Activated CD8-positive, alpha-beta memory T cell treated with anti-CD3 and anti-CD28 coated beads, Interleukin-2, amount 10 ng/mL, durations not matched to agents 7 days and 5 days (primary cell): ENCODE measurements at places on chromosomes 7 and 10. TPM values are rescaled to one million over a fixed set of nuclear protein-coding genes. Genes with fewer than 3 reads are reported as not detected.

DNA sequence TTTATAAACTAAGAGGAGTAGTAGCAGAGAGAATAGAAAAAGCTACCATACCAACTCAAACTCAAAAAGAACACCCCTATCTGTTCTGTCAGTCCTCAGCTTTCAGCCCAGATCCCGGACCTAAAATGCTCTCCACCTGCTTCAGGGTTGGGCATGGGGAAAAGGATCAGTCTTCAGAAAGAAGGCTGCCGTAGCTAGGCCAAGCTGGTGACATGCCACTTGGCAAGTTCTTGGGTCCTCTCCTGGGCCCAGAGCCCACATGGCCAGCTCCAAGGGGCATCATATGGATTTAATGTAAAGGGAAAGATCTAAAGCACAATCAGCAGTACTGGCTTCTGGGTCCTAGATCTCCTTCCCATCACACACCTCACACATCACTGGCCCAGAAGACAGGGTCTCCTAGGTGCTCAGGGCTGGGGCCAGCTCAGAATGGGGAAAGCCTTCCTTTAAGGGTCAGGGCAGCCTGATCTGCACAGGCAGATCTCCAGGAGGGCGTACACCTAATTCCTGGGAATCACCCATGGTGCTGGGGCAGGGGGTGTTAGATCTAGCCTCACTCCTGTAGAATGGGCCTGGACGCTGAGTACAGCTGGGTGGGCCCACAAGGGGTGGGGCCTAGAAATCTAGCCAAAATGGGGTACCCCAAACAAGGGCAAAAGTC lies 2.5 kb downstream of the VAX1 start:
- no peak for DNase-seq

The STOX1 gene
- total RNA-seq = 0.33 TPM

GRCh38 chr7:74479066-74479781 lies 25.5 kb downstream of the GTF2IRD1 start:
- DNase-seq = no peak

DNA sequence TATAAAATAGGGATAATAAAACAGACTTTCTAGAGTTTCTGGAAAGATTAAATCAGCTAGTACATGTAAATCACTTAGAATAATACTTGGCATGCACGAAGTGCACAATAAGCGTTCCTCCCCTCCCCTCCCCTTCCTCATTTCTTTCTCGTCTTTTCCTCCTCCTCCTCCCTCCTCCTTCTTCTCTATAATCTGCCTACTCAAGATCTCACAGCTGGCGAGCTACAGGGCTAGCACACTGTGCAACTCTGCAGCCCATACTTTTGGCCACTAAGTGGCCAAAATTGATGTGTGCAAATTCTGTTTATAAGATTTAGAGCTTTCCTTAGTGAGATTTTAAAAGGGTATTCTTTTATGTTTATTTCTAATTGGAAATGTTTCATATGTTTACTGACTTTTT lies 565.3 kb downstream of the PHTF2 start:
- DNase-seq = no peak

DNA sequence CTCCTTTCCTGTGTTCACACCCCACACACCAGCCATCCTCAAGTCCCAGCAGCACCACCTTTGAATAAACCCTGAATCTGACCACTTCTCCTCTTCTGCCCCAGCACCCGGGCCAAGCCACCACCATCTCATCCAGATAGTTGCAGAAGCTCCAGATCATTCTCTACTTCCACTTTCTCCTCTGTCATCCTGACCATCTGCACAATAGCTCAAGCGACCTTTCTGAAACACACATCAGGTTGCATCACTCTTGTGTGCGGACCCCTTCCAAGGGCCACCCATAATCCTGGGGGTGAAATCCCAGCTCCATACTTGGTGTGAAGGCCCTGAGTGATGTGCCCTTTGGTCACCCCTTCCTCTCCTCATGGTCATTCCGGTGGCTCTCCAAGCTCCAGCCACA lies 187.4 kb upstream of the GALNT17 start:
- no peak for DNase-seq

DNA sequence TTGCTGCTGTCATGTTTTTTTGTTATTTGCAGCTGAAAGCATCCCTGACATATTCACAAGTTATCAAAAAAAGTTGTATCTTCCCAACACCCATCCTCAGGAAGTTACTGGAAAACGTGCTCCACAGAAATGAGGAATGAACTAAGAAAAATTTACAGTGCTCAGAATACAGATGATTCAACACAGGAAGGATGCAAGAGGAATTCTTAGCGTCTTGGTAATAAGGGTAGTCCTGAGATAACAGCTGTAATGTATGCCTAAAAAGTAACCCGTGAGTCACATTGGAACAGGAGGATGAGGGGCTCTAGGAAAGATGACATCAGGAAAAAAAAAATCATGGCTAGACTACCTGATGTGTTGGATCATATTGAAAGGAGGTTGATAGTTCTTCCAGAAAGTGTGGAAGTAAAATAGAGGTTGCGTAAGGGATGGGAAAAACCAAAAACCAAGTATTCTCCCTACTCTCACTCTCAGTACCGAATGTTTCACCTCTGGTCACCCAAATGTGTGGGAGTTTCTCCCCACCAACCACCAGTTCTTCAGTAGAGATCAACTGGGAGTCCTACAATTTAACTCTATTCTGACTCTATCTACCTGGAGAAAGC lies 3.9 kb downstream of the ADAM12 start:
- no peak for DNase-seq

- peak; percentile 43 for DNase-seq
Observed at GRCh38 chr10:102358712-102359382, 36.7 kb upstream of the NFKB2 start.

GRCh38 chr7:69334701-69335100 lies 263.6 kb upstream of the AUTS2 start:
- no peak for DNase-seq
